ENCODE measurements at places on chromosomes 13 and 19.

DNA sequence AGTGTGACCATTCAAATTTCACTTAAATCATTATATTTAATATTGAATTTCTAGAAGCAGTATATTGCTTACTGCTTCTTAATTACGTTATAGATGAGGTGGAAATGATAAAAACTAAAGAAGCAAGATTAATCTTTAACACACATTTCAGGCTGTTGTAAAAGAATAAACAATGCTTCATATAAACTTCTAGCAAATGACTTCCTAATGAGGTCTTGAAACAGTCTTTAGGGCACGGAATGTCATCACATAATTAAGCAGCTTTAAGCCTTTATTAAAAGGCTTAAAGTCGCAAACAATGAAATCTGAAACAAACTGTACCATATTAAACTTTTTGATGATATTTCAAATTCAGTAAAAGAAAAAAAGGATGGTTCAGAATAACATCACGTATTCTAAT, 1.9 kb downstream of the SLITRK6 start:
- no peak for DNase-seq

- no peak for DNase-seq
Measured at GRCh38 chr19:44973982-44974735, 19.0 kb downstream of the CLPTM1 start.

GRCh38 chr19:56333506-56333905, 18.9 kb upstream of the ZSCAN5A start:
- no peak for DNase-seq

DNA sequence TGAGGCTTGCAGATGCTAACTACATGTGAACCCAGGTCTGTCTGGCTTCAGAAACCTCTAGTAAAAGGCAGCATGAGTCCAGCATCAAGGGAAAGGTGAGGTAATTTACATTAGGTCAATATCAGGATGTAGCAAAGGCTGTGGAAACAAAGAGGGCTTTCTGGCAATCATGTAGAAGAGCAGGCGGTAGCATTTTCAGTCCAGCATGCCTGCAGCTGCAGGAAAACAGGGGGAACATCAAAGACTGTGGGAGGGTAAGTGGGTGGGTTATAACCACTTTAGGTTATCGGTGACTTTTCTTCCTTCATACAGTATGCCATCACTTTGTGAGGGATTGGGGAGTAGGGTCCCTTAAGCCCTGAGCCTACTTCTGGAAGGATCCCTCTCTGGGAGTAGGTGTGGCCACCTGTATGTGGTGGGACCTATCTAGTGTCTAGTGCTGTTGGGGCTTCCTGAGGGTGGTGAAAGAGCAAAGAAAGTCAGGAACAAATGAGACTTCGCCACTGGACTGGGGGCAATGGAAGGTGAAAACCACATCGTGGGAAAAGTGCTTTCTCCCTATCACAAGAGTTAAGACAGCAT, 10.8 kb downstream of the SUGP2 start:
- DNase-seq: no peak

GRCh38 chr13:24275041-24275440, 34.3 kb upstream of the C1QTNF9 start:
- DNase-seq: no peak

DNA sequence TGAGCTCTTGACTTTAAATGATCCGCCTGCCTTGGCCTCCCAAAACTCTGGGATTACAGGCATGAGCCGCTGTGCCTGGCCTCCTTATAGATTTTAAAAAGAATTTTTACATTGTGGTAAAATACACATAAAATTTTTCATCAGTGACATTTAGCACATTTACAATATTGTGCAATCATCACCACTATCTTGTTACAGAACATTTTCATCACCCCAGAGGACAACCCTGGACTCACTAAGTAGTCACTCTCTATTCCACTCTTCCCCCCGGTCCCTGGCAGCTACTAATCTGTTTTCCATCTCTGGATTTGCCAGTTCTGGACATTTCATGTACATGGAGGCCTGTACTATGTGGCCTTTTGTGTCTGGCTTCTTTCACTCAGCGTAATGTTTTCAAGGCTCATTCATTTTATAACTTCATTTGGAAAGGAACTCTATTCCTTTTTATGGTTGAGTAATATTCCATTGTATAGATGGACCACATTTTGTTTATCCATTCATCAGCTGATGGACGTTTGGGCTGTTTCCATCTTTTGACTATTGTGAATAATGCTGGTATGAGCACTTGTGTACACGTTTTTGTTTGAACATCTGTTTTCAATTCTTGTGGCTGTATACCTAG, 19.9 kb downstream of the MEGF8 start:
- no peak for DNase-seq

- DNase-seq: no peak
Measured at GRCh38 chr13:23087880-23088279, 92.9 kb upstream of the SGCG start.

GRCh38 chr13:42992764-42993122, 702 bp upstream of the EPSTI1 start:
- DNase-seq: no peak

GRCh38 chr13:28794396-28794795, 25.7 kb upstream of the MTUS2 start:
- no peak for DNase-seq

DNA sequence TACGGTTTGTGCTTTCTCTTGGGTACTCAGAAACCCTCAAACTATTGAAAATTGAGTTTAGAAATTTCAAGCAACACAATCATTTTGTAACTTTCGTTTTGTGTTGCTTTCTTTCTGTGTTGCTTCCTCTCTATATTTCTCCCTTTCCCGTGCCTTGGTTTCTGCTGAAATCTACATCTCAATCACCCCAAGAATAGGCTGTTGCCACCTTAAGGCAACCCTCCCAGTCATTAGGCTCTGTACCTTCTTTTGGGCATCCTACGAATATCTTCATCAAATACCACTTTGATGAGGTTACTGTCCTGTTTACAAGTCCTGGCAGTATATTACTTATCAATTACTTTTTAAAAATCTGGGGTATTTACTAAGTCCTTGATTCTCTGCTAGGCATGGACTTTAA, 621.6 kb downstream of the GPC6 start:
- no peak for DNase-seq

GRCh38 chr19:5292822-5293611, 47.6 kb downstream of the PTPRS start:
- peak; percentile 77 for DNase-seq

DNA sequence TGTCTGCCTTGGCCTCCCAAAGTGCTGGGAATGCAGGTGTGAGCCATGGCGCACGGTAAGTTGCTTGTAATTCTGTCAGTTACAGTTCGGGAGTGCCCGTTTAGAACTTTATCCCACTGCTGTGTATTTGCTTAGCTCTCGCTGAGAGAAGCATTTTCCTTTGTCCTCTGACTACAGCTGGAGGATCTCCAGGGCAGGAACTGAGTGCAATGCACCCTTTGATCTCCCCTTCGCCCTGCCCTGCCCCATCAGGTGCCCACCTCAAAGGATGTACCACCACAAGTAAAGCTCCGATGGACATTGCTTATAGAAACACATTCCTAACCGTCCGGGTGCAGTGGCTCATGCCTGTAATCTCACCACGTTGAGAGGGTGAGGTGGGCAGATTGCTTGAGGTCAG, 6.5 kb downstream of the BRME1 start:
- no peak for DNase-seq

DNA sequence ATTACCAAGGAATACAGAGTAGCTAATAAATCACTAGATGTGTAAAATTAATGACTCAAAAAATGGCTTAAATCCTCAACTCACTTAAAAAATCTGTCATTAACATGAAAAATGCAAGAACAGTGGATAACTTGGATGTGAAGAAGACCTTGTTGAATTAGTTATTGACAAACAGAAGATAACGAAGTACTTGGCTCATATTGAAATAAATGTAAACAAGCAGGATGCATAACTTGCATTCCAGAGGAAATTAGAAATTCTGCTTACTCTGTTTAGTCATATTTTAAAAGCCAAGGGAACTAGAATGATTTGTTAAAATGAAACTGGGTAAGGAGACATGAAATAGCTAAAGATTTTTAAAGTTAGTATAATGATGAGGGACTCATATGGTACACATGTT, 1812.2 kb downstream of the PCDH9 start:
- no peak for DNase-seq

DNA sequence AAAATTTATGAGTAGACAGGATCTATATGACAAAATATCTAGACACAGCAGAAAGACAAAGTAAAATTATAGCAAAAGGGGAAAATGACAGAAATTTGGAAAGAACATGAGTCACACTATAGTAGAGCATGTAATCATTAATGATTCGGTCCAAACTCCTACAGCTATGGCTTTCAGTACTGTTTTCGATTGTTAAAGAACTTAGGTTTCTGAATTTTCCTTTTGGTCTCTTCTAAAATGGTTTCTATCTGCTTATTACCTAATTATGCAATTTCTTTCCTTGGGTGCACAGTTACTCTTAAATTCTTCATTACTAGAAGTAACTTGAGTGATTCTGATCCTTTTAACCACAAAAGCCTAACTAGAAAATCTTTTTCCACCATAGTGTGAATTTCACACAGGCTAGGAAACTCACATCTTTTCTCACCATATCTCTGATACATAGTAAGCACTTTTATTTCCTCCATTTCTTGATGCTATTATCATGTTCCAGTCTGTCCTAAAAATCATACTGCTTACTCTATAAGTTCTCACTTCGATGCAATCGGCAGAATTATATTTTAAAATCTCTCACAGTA, 1101.4 kb downstream of the PCDH9 start:
- no peak for DNase-seq
